ENCODE measurements at places on chromosomes 7 and 10.

- DNase-seq: no peak
Measured at GRCh38 chr10:42872865-42873435, 90.4 kb downstream of the BMS1 start.

DNA sequence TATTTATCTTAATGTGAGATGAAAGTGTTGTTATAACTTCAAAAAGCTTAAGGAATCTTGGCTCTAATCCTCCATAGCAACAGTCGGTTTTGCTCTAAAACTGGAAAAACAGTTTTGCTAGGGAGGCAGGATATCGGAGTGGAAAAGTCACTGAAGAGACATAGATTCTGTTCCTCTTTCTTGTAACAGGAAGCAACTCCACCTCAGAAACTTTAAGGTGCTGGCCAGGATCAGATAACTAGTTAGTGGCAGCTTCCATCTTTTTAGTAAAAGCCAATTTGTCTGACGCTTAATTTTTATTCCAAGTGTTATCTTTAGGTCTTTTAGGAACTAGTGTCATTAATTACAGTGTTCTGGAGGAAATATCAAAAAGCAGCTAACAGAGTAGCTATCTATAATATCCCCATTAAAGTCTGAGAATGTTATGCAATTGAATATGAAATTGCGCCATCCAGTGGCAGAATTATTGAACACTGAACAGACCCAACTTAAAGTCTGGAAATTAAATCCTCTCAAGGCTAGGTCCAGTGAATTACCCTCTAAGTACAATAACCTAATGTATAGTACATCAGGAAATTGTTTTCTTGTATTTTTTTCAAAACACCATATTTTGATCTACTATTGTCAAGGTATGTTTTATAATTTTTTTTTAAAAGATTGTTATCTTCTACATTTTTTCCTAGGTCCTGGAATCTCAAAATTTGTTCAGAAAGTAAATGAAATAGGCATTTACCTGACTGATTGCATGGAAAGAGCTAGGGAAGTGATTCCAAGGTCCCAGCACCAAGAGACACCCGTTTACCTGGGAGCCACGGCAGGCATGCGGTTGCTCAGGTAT is 65.9 kb upstream of the CC2D2B start:
- no peak for DNase-seq

DNA sequence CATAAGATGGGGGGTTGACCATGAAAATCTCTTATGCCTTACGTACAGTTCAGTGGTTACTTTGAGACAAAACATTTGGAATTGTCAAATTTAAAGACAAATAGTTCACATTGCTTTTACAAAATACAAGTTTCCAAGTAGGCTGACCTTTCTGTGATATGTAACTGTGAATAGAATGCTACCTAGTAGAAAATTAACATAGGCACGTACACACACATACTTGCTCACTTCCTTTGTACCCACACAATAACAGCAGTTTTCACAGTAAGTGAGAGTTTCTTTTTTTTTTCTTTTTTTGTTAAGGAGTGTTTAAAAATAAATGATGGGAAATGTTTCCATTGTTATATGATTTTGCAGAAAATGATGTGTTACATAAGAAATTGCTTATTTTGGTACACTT is 53.3 kb upstream of the SP8 start:
- no peak for DNase-seq

DNA sequence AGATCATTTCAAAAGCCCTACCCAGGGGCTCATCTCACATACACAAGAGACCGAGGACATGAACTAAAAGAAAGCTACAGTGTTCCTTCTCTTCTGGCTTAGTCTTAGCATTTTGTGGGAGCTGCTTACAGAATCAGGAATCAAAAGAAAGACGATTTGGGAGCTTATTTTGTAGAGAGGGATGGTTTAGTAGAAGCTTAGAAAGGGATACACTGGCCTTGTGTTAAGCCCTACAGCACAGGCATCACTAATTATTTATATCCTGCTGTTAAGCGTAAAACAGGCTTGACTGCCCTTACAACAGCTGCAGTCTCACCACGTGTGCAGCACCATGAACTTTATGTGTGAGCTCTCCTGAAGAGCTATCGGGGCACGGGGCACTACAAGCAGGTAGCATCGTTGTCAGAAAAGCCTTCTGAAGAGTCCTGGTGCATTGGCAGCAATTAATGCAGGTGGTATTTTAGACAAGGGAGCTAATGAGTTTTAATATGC is 798.3 kb downstream of the NXPH1 start:
- DNase-seq: no peak

- no peak for DNase-seq
Measured at GRCh38 chr7:108034586-108034985, 31.6 kb upstream of the LAMB1 start.

DNA sequence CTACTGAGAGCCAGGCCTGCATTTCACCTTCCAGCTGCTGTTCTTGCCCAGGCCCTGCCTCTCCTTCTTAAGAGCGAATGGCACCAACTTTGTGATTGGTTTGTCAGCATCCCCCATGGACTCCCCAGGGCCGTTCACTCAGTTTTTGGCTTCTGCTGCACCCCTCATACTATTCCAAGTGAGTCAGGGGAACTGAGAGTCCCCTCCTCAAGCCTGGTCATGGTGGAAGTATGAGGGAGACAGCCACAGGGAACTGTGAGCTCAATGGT is 62.4 kb upstream of the ANTXRL start:
- no peak for DNase-seq

DNA sequence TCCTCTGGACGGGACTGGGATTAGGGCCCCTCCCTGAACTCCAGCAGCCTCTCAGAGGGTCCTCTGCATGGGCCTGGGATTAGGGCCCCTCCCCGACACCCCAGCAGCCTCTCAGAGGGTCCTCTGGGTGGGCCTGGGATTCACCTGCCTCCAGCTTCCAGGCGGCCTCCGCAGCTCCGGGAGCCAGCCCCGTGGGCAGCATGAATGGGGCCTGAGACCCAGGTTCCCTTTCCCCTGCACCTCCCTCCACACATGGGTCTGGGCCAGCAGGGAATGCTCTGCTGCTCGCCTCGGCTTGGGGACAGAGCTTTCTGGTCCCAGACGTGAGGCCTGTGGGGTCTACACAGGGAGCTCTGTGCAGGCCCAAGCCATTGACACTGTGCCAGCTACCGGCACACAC is 5.5 kb downstream of the TUBGCP2 start:
- DNase-seq: no peak

- no peak for DNase-seq
Measured at GRCh38 chr7:159034394-159034793, 110.3 kb downstream of the VIPR2 start.

DNA sequence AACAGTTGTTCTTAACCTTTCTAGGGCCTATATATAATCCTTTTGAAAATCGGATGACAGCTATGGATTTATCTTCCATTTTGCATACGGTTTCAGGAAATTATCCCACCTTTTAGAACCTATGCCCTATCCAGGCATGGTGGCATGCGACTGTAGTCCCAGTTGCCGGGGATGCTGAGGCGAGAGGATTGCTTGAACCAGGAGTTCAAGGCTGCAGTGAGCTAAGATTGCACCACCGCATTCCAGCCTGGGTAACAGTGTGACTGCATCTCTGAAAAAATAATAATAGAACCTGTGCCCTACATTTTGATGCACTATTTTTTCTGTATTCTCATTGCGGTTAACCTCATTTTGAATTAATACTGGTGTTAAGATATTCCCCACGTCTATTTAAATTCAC is 11.6 kb downstream of the CCAR1 start:
- no peak for DNase-seq

DNA sequence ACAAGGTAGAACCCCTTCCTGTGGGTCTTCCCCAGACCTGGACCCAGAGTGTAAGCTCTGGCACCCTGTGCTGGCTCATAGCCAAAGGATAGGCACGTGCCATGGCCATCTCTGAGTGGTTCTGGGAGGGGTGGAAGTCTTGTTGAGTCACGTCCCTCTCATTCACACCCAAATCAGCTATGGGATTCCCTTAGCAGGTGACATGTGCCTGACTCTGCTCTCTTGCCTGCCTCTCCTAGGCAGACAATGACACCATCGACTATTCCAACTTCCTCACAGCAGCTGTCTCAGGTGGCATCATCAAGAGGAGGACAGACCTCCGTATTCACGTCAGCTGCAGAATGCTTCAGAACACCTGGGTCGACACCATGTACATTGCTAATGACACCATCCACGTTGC is 59.8 kb downstream of the C10orf120 start:
- DNase-seq: no peak

DNA sequence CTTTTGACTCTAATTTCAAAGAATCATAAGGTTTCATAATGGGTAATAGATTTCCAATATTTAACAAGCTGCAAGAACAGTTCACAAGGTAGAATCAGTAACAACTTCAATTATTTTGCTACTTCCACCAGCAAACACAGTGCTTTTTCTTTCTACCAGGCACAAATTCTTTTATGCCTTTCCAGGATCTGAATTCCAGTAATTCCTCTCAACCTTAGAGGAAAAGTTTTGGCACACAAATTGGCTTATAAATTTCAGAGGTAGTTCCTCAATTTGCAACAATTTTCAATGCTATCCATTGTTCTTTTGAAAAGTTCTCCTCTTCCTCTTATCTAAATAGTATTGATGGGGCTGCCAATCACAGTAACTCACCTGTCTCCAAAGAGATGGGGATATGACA is 665.4 kb upstream of the PHF14 start:
- DNase-seq: no peak

DNA sequence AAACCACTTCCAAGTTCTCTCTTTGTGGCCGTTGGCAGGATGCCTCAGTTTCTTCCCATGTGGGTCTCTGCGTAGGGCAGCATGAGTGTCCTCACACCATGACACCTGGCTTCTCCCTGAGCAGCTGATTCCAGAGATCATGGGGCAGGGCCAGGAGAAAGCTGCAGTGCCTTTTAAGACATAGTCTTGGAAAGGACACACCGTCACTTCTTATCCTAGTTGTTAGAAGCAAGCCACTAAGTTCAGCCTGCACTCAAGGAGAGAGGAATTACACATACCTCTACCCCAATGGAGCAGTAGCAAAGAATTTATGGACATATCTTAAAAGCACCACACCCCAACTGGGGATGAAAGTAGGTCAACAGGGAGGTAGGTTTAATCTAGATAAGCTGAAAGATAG is 16.4 kb downstream of the NODAL start:
- DNase-seq: no peak

GRCh38 chr10:91190388-91190870 is 30.0 kb upstream of the PCGF5 start:
- DNase-seq: no peak

DNA sequence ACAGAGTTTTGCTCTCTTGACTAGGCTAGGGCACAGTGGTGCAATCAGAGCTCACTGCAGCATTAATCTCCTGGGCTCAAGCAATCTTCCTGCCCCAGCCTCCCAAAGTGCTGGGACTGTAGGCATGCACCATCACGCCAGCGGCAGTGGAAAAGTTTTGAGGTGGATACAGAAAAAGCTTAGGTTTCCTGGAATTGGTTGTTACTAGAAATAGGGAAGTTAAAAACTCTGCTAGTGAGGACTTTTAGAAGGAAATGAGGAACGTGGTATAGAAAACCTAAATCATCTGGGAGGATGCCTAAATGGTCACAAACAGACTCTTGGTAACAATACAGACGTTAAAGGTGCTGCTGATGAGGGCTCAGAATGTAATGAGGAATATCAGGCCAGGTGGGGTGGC is 10.9 kb upstream of the SNX8 start:
- no peak for DNase-seq

DNA sequence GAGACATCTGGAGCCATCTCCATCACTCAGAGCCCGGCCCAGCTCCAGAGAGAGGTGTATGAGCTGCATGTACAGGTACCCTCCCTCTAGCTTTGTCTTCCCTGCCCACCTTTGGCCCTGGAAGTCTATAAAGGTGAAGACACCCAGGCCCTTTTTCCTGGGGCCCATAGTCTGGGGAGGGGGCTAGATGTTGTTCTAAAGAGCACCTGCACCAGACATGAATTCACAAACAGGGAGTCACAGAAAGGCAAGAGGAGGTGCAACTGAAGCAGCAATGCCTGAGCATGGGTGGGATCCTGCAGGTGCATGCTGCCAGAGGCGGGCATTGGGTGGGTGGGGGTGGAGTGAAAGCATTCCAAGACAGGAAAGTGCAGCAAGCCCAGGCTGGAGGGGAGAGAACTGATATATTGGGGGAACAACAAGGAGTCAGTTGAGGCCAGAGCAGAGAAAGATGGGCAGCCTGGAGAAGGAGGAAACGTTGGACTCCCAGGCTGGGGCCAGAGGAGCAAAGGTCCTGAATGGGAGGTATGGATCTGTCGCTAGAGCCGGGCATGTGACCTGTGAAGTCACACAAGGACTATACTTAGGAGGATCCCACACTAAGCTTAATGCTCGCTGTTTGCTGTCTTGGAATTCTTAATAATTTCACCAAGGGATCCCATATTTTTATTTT is 11.7 kb downstream of the CDHR1 start:
- DNase-seq: no peak

DNA sequence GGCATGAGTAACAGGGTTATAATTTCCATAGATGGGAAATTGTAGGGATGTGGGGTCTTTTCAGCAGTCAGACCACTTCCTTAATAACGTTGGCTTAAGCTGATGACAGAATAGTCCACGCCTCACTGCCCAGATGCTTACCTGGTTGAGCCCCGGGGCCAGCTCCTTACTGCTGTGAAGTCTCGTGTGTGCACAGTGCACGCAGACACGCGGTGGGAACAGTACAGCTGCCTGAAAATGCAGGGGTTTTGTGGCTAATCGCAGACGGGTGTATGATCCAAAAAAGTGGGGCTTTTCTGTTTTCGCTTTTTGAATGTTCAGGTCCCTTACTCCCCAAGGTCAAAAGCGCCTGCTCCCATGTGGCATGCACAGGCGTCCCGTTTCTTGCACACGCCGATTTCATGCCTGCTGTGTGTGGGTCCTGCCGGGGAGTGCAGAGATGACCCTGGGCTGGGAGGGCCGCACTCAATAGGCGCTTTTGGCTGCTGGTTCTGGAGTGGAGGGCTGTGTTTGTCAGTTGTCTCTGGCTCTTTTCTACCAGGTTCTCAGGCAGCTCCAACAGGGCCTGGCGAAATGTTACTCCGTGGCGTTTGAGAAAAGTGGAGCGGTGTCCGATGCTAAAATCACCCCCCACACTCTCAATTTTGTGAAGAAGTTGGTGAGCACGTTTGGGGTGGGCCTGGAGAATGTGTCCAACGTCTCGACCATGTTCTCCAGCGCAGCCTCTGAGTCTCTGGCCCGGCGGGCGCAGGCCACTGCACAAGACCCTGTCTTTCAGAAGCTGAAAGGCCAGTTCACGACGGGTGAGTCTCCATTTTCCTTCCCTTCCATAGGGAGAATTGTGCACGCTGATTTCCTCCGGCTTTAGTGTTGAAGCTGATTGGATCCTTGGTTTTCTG is 116.0 kb downstream of the TRRAP start:
- no peak for DNase-seq

- no peak for DNase-seq
Measured at GRCh38 chr10:30819341-30820181, 190.0 kb upstream of the LYZL2 start.

GRCh38 chr10:31808258-31809218 is 120.1 kb downstream of the ARHGAP12 start:
- DNase-seq: no peak

GRCh38 chr7:143205560-143206293 is 16.1 kb upstream of the TAS2R40 start:
- no peak for DNase-seq

Data from activated CD8-positive, alpha-beta memory T cell treated with anti-CD3 and anti-CD28 coated beads for 1 hour (primary cell).